ENCODE measurements at places on chromosomes 3 and 15.

DNA sequence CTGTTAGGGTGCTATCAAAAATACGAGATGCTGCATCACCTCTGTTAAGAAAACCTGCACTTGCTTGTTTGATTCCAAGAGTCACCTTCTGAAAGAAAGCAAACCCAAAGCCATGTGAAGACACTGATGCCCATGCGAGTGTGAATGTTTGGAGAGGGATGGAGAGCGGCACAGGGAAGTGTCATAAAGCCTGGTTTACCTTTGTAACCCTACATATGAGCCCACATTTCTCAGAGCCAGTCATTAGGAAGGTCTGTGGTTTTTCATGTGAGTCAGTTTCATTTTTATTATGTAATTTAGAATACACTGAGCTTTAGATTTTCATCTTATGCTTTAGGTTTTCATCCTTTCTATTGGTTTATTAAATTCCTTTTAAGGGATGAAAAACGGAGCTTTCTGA is 896.8 kb downstream of the ROBO1 start:
- no peak for DNase-seq

DNA sequence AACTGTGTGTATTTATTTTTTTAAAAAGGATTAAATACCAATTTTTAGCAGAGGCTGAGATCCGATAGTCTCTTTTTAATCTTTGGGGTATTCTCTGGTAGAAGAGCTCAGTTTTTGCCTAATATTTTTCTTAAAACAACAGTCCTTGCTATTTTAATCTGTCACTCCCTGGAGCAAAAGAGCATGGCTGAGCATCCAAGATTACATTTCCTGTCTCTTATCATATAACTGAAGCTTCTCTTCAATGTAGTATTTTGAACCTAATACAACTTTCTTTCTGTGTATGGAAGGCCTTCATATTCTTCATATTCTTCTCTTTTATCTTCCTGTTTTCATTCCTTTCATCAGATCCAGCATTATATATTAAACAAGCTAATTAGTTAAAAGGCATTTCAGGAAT is 293.7 kb downstream of the NSUN3 start:
- no peak for DNase-seq

DNA sequence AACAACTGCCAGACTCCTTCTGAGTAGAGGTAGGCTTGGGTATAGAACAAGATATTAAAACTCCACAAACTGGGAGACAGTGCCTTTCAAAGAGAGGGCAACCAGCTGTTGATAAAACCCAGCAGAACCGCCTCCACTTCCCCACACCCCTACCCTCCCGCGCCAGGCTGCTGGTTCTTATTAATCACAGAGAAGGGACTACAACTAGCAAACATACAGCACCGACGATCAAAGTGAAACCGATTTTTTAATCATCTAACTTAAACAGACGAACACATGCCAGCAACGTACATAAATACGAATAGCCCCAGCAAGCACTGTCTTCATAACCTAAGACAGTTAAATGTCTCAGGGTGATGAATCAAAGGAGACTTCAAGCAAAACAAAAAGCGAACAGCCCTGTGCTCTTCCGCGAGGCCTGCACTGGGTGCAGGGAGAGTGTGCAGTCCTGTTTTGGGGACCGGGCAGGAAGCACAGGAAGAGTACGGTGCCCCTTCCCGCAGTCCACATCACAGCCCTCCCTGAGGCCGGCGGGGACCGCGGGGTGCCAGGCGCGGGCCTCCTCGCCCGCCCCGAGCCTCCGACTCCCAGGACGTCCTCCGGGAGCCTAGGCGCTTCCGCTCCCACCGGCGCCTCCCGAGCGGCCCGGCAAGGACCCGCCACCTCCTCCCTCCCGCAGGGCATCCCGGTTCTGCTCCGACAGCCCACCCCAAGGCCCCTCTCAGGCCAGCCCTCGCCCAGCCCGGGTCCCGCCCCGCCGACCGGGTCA is 75.1 kb upstream of the VGLL4 start:
- DNase-seq: no peak

DNA sequence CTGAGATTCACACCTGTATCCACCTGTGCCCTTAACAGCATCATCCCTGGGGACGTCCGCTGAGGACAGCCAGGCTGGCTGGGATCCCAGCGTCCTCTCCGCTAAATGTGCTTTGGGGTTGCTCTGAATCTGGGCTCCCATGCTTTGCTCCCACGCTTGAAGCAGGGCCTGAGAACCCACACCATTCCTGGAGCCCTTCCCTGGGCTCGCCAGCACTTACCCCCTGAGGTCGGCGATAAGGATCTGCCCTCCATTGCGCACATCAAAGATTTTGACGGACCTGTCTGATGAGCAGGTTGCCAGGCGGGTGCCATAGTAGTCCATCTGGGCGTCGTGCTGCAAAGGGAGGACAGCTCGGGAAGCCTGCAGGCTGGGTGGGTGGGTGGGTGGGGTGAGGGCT is 5.8 kb downstream of the SEC13 start:
- DNase-seq: no peak
